ENCODE measurements at places on chromosomes 2 and 18. TPM values are rescaled to one million over a fixed set of nuclear protein-coding genes. Genes with fewer than 3 reads are reported as not detected.

GLI2 gene
- 6.2 TPM for polyA plus RNA-seq

KIF1A gene
- polyA plus RNA-seq, result 4.3 TPM

POU3F3 gene
- polyA plus RNA-seq, result not detected

CPS1 gene
- 230 TPM for polyA plus RNA-seq

EVA1A gene
- 0.59 TPM for polyA plus RNA-seq

FIGN gene
- polyA plus RNA-seq, result 12.6 TPM

APCDD1 gene
- 51.2 TPM for polyA plus RNA-seq

BCL2 gene
- 0.02 TPM for polyA plus RNA-seq

SNORC gene
- polyA plus RNA-seq, result 1.2 TPM

CCDC195 gene
- not detected for polyA plus RNA-seq

DNA sequence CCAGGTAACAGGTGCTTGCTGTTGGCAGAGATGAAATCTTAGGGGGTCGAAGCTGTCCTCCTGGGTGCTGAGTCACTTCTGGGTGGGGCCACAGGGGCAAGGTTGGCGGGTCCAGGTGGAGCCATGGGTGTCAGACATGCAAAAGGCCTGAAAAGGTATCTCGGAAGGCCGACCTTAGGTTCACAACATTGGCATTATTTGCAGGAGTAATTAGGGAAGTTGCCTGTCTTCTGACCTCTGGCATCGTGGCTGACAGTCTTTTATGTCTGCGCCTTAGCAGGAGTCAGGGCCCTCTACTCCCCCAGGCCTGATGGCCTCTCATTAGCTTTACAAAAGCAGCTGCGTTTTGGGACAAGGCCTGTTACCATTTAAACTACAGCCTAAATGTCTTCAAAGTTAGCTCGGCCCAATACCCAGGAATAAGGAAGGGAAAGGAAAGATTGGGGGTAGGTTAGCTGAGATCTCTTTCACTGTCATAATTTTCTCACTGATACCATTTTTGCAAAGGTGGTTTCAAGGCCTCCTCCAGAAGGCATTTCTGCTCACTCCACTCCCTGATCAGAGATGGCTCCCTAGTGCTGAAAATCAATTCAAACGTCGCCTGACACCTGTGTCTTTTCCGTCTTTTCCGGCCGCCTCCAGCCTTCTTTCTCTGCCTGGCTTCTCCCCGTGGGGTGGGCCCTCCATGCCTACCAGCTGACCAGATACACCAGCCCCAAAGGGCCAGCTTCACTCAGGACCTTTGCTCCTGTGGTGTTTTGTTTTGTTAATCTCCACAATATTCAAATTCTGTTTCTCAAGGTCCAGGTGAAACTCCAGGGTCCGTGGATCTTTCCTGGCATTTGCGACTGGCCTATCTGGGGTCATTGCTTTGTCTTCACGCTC lies 90.8 kb downstream of the RHOB start:
- H3K27ac ChIP-seq, result no peak overlapping the region
- DNase-seq, result no peak
- H3K4me3 ChIP-seq, result no peak overlapping the region
- no peaks in the 10 kb centered on the region for H3K27me3 ChIP-seq

GRCh38 chr2:227374158-227374557 lies 4.9 kb downstream of the TM4SF20 start:
- no peaks in the 10 kb centered on the region for H3K36me3 ChIP-seq
- no peaks in the 10 kb centered on the region for H3K4me1 ChIP-seq
- no peak overlapping the region for H3K27ac ChIP-seq

DNA sequence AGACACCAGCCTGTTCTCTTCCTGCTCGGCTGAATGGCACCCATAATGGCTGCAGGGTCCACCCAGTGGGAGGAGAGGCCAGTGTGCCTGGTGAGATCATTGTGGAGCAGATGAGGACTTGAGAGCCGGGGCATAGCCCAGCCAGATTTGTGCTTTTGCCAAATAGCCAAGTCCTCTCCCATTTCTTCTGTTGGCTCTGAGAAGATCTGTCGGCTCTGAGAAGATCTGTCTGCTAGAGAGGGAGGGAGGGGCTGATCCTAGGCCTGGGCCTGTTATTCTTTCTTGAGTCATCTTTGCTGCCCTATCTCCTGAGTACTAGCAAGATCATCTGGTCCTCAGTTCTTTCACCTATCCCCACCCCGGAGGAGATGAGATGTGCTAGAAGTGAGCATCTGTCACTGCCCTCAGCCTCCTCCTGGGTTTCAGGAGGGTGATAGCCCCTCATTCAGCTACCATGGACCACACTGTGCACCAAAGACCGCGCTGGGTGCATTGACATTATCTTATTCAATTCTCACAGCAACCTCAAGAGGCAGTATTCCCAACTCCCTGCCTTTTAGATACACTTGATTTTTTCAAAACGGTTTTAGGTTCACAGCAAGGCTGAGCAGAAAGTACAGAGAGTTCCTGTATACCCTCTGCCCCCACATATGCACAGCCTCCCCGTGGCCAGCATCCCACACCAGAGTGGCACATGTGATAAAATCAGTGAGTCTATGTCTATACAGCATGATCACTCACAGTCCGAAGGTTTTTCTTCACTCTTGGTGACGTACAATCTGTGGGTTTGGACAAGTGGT lies 98.6 kb downstream of the CAPN13 start:
- no peaks in the 10 kb centered on the region for H3K27me3 ChIP-seq
- no peak overlapping the region for H3K27ac ChIP-seq
- H3K36me3 ChIP-seq, result no peaks in the 10 kb centered on the region
- H3K4me3 ChIP-seq, result no peak overlapping the region

DNA sequence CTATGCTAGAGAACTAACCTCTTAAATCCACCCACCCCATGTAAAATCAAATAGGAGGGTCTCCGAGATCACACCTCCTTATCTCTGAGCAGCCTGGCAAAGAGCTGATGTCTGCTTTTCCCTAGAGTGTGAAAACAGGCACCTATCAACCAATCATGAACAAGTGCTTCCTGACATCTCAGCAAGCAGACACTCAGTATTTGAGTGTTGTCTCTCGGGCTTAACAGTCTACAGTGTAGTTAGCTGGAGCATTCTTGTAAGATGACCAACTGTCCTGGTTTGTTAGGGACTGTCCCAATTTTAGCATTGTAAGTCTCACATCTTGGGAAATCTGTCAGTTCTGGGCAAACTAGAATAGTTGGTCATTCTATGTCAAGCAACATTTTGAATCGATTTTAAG lies 26.4 kb downstream of the MARCHF4 start:
- no peaks in the 10 kb centered on the region for H3K27me3 ChIP-seq
- no peak for DNase-seq
- H3K4me3 ChIP-seq, result no peak overlapping the region
- peaks cover 14% of the 10 kb centered on the region for H3K4me1 ChIP-seq
- no peaks in the 10 kb centered on the region for H3K36me3 ChIP-seq

DNA sequence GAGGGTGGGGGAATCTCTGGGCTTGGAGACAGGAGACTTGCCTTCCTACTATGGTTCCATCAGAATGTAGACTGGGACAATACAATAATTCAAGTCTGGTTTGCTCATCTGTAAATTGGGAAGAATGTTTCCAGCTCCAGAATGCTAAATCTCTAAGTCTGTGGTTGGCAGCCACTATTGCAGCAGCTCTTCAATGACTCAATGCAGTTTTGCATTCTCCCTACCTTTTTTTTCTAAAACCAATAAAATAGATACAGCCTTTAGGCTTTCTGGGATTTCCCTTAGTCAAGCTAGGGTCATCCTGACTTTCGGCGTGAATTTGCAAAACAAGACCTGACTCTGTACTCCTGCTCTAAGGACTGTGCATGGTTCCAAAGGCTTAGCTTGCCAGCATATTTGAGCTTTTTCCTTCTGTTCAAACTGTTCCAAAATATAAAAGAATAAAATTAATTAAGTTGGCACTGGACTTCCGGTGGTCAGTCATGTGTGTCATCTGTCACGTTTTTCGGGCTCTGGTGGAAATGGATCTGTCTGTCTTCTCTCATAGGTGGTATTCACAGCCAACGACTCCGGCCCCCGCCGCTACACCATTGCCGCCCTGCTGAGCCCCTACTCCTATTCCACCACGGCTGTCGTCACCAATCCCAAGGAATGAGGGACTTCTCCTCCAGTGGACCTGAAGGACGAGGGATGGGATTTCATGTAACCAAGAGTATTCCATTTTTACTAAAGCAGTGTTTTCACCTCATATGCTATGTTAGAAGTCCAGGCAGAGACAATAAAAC lies 6.5 kb downstream of the TTR start:
- H3K36me3 ChIP-seq, result no peaks in the 10 kb centered on the region
- no peaks in the 10 kb centered on the region for H3K27me3 ChIP-seq
- no peak for DNase-seq
- H3K4me3 ChIP-seq, result no peak overlapping the region
- H3K4me1 ChIP-seq, result no peaks in the 10 kb centered on the region
- H3K27ac ChIP-seq, result no peak overlapping the region

GRCh38 chr2:3254442-3254941 lies 123.1 kb downstream of the EIPR1 start:
- no peak overlapping the region for H3K27ac ChIP-seq
- no peak for DNase-seq
- H3K27me3 ChIP-seq, result no peaks in the 10 kb centered on the region
- H3K4me1 ChIP-seq, result no peaks in the 10 kb centered on the region

DNA sequence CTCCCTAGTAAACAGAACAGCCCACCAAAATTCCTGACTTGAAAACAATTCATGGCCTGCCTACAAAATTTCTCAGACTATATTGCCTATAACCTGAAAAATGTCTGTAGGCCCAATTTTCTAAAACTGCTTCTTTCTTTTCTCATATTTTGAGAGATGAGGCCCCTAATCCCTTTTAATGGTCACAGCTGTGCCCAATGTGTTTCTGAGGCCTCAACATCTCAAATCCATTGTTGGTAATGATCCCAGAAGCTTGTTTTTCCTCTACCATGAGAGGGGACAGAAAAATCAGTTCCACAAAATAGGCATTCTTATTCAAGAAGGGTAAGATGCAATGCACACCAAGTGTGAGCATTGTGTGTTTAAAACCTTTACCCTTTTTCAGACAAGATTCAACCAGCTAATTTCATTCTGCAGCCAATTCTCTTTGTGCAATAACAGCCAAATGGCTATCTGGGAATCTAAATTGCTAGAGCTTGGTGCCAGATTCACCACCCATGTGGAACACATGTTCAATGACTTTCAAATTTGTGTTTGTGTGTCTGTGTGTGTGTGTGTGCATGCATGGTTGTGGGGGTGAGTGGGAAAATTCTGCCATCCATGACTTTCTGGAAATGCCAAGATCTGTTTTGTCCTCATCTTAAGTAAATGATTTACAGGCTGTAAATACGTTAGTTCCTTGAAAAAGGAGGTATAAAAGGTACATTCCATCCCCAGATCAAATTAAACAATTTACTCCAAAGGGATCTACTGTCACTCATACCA lies 319.5 kb downstream of the TNS1 start:
- H3K27ac ChIP-seq, result no peak overlapping the region
- H3K36me3 ChIP-seq, result no peaks in the 10 kb centered on the region
- no peaks in the 10 kb centered on the region for H3K4me1 ChIP-seq
- no peak overlapping the region for H3K4me3 ChIP-seq
- no peak for DNase-seq

DNA sequence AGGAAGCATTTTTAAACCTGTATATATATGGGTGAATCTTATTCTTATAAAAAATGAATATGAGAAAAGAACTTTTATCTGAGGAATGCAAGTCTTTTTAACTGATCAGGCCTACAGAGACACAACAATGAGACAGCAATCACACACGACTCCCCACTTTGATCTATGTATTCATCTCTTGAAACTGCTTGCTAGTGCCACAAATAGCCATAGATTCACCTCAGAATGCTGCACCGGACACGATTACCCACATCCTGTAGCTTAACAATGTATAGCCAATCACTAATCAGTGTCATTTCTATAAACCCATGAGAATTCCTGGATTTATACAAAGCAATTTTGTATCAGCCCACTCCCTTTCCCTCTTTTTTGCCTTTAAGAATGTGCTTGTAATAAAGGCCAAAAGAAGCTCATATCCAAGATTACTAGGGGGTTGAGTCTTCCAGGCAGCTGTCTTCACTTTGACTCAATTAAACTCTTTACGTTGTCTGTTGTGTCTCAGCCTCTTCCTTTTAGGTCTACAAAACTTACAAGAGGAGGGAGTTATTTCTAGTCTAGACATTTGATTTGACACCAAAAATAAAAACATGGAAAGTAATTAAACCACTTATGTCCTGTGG lies 94.9 kb downstream of the MBD2 start:
- H3K27me3 ChIP-seq, result no peaks in the 10 kb centered on the region
- H3K27ac ChIP-seq, result no peak overlapping the region
- H3K36me3 ChIP-seq, result no peaks in the 10 kb centered on the region
- peaks cover 11% of the 10 kb centered on the region for H3K4me1 ChIP-seq

DNA sequence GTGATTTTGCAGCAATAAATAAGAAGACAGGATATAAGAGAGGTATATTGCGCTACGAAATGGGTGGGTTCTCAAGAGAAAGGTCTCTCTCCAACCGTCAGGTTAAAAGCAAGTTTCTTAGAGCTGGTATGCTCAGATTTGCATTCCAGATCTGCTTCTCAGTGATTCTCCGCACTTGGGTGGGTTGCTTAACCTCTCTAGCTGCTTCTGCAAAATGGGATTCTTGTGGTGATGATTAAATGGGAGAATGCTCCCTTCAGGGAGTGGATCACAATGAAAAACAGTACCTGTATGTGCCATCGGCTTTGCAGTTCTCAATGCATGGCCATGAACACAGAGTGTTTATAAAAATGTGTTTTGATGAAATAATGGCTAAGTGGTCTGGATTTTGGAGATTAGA lies 477.7 kb downstream of the TNS1 start:
- no peak for DNase-seq
- no peak overlapping the region for H3K27ac ChIP-seq
- peaks cover 3% of the 10 kb centered on the region for H3K27me3 ChIP-seq

DNA sequence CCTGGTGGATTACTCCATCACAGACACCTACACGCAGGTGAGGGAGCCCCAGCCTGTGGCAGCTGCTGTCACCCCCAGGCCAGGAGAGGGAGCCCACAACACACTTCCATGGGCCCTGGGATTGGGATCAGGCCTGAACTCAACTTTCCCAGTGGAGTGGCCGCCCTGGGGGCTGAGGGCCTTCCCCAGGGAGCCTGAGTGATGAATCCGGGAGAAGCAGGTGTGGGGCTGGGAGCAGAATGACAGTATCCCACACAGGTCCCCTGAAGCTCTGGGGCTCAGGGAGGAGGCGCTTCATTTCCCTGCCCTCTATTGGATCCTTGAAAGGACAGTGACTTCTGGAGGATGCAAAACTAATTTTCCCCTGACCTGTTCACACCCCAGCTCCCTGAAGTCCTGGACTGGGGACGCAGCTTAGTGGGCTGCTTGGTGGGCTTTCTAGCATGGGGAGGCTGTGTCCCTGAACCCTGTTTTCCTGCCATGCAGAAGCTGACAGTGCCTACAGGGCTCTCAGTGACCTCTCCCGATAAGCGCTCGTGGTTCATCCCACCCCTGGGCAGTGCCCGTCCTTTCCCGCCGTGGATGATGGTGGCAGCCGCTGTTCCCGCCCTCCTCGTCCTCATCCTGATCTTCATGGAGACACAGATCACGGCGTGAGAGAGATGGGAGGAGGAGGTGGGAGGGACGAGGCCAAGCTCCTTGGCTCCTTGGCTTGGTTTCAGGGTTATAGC lies 11.0 kb downstream of the SLC4A3 start:
- DNase-seq, result no peak
- no peak overlapping the region for H3K4me3 ChIP-seq
- H3K4me1 ChIP-seq, result peaks cover 20% of the 10 kb centered on the region
- H3K27ac ChIP-seq, result no peak overlapping the region
- H3K36me3 ChIP-seq, result no peaks in the 10 kb centered on the region

- H3K36me3 ChIP-seq, result peaks cover 26% of the 10 kb centered on the region
- no peak overlapping the region for H3K27ac ChIP-seq
- no peak for DNase-seq
- no peak overlapping the region for H3K4me3 ChIP-seq
- H3K4me1 ChIP-seq, result peaks cover 3% of the 10 kb centered on the region
Measured at GRCh38 chr2:233489143-233489542, 77.4 kb downstream of the USP40 start.
